ENCODE measurements at places on chromosomes 4 and X. TPM values are rescaled to one million over a fixed set of nuclear protein-coding genes. Genes with fewer than 3 reads are reported as not detected.

The ART3 gene
- not detected for total RNA-seq

The RBMXL3 gene
- total RNA-seq = not detected

The SGCB gene
- 6.7 TPM for total RNA-seq

The HSFX2 gene
- total RNA-seq = not detected

The PNMA3 gene
- not detected for total RNA-seq

The NAP1L3 gene
- 24.3 TPM for total RNA-seq

The TMEM31 gene
- 0.39 TPM for total RNA-seq

The MAGEB10 gene
- total RNA-seq = not detected

The SPP1 gene
- not detected for total RNA-seq

The SHROOM4 gene
- 8.2 TPM for total RNA-seq

The LANCL3 gene
- total RNA-seq = 0.98 TPM

The JAKMIP1 gene
- total RNA-seq = not detected

The RAB9B gene
- total RNA-seq = 0.39 TPM

The BMPR1B gene
- 3.1 TPM for total RNA-seq

The CDX4 gene
- total RNA-seq = not detected

The ERVMER34-1 gene
- 0.33 TPM for total RNA-seq

The ELF4 gene
- 42.4 TPM for total RNA-seq

The CLDN22 gene
- not detected for total RNA-seq

The FRMPD3 gene
- total RNA-seq = 0.33 TPM

The DDX60 gene
- total RNA-seq = 2.1 TPM

The MTNR1A gene
- not detected for total RNA-seq

The CDS1 gene
- 22.9 TPM for total RNA-seq

The MOSPD2 gene
- 17.7 TPM for total RNA-seq

The IL13RA1 gene
- total RNA-seq = 23.5 TPM

The MXRA5 gene
- total RNA-seq = 58.1 TPM

The NUP62CL gene
- 0.79 TPM for total RNA-seq

The PLK4 gene
- total RNA-seq = 6.3 TPM

The ENPEP gene
- total RNA-seq = 2.3 TPM

The WDR45 gene
- 61.8 TPM for total RNA-seq

The TAF1 gene
- total RNA-seq = 38.9 TPM

The PPARGC1A gene
- total RNA-seq = 0.11 TPM
